ENCODE measurements at places on chromosomes 13 and 19.

- no peak for DNase-seq
Observed at GRCh38 chr19:48475369-48476068, 6.3 kb downstream of the CYTH2 start.

- DNase-seq: no peak
Observed at GRCh38 chr19:18156268-18156667, 3.3 kb downstream of the PIK3R2 start.

DNA sequence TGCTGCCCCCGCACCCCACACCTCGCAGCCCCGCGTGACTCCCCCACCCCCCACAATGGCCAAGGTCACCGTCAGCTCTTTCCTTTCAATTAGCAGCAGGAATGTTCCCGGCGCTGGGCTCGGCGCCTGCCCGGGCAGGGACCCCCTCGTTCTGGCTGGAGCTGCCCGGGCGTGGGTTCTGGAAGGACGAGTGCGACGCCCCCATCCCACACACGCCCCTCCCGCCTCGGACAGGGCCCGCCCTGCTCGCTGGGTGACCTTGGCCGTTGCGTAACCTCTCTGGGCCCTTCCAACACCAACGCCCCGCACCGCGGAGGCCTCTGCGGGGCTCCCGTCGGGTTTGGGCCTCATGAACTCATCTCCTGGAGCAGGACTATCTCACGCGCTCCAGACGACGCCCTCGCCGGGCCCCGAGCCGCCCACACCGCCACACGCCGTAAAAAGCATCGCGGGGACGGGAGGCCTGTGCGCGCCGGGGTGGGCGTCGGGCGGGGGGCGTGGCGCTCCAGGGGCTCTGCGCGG, 10.3 kb downstream of the PALM start:
- no peak for DNase-seq

- DNase-seq: no peak
Observed at GRCh38 chr13:66875264-66875663, 354.9 kb downstream of the PCDH9 start.

DNA sequence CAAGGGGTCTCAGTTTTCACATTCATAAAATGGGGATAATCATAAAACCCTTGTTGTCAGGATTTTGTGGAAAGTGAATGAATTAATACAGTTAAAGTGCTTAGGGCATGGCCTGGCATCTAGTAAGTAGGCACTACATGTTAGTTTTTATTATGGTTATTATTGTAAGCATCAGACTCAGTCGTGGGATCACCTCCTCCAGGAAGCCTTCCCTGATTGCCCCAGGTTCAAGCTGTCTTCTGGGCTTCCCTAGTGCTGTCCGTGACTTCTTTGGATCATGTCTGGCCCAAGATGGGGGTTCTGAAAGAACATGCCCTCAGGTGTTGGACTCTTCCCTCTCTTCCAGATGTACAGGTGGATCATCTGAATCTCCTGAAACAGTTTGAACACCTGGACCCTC, 10.7 kb downstream of the NUCB1 start:
- no peak for DNase-seq

- DNase-seq: no peak
Observed at GRCh38 chr19:49880162-49880869, 2.8 kb downstream of the TBC1D17 start.

- DNase-seq: no peak
Observed at GRCh38 chr19:3932931-3933810, at the start of gene NMRK2. NMRK2 (plus strand) TSS chr19:3933069; CDS start chr19:3933672, 603 bp downstream.

- DNase-seq: peak; percentile 39
Observed at GRCh38 chr13:46721054-46721453, 75.9 kb downstream of the ESD start.

GRCh38 chr13:109764470-109765291, 21.7 kb downstream of the IRS2 start:
- DNase-seq: no peak

DNA sequence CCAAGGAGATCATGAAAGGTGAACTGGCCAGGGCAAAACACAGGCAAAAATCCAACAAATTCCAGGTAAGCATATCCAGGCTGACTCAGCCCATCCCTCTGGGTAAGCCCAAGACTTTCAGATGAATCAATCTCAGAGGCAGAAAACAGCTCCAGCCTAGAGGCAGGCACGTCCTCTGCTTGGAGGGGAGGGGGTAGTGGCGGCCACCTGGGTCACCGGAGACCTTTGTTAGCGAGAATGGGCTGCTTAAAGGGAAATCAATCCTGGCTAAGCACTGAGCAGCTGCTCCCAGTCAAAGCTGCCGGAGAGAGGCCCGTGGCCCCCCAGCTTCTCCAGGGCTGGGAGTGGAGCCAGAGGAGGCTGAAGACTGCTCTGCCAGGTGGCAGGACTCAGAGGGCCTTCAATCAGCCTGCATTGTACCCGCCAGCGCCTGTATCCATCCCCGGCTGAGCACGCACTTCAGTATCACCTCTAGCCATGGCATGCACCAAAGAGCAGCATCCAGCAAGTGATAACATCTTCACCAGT, 48.2 kb downstream of the PIN1 start:
- DNase-seq: no peak
